ENCODE measurements at places on chromosomes 12 and 14. TPM values are rescaled to one million over a fixed set of nuclear protein-coding genes. Genes with fewer than 3 reads are reported as not detected.

DNA sequence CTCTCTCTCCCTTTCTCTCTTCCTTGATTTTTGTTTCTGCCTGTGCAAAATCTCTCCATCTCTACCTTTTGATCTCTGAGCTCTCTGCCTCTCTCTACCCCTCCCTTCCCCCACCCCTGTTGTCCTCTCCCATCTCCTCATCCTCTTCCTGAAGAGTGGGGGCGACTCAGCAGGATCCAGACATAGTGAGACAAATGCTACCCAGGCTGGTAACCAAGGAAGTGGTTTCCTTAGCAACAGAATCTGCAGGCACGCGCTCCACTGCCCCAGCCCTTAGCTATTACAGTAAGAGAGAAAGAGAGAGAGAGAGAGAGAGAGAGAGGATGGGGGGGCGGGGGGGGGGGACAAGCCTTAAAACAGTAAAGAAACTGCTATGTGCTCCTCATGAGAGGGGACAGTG, 85.6 kb downstream of the CMKLR1 start:
- no peak for DNase-seq

The NID2 gene
- 28.7 TPM for total RNA-seq

DNA sequence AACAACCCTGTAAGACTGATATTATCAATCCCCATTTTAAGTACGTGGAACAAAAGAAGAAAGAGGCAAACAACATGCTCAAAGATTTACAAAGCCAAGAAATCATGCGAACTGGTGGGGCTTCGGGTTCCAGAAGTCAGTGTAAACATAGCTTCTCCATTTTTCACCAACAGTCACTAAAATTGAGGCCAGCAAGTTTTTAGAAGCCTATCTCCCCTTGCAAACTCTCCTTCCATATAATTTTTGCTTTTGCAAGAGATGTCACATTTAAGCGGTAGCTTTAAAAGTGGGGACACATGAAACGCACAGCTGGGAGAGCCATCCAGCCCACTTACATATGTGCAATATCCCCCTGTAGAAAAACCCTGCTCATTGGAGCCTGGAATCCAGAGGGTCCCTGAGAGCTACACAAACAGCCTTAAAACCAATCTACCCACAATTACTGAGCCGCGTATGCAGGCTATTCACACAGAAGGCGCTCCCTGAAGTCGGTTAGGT, 797 bp downstream of the SLC11A2 start:
- no peak for DNase-seq

The CMTM5 gene
- total RNA-seq, result 0.66 TPM

- DNase-seq, result no peak
Observed at GRCh38 chr12:53816360-53817020, 64.7 kb upstream of the CISTR start.

GRCh38 chr12:44358636-44359035, 517.5 kb downstream of the NELL2 start:
- DNase-seq, result no peak
